Neural progenitor cell (in vitro differentiated cells): ENCODE measurements at places on chromosomes 16 and 17. TPM values are rescaled to one million over a fixed set of nuclear protein-coding genes. Genes with fewer than 3 reads are reported as not detected.

KAT2A gene
- total RNA-seq, result 18.4 and 34.2 TPM in 2 replicates

TMEM97 gene
- 126 and 136 TPM in 2 replicates for total RNA-seq

GRCh38 chr16:25052151-25052511 lies 37.0 kb upstream of the ARHGAP17 start:
- no peak for DNase-seq

DNA sequence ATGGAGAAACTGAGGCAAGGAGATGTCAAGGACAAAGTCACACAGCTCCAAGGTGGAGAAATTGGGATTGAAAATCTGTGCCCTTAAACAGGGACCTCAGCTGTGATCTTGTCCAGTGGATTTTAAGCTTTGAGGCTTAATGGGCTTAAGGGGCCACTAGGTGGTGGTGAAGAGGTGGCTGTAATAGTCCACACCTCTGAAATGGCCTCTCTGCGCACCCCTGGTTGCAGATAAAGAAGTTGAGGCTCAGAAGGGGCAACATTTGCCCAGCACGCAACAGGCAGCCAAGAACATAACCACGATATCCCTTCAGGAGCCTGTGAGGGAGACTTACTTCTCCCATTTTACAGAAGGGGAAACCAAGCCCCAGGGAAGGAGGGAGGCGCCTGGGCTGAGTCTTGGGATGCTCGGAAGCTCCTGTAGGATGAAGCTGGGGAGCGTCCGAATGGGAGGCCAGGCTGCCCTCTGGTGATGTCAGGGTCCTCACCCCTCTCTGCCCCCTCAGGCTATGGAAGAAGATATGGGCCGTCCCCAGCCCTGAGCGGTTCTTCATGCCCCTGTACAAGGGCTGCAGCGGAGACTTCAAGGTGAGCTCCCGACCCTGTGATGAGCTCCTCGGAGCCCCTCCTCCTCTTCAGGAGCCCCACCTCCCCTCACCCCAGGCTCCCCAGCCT lies 43.7 kb downstream of the IL21R start:
- DNase-seq, result no peak

DNA sequence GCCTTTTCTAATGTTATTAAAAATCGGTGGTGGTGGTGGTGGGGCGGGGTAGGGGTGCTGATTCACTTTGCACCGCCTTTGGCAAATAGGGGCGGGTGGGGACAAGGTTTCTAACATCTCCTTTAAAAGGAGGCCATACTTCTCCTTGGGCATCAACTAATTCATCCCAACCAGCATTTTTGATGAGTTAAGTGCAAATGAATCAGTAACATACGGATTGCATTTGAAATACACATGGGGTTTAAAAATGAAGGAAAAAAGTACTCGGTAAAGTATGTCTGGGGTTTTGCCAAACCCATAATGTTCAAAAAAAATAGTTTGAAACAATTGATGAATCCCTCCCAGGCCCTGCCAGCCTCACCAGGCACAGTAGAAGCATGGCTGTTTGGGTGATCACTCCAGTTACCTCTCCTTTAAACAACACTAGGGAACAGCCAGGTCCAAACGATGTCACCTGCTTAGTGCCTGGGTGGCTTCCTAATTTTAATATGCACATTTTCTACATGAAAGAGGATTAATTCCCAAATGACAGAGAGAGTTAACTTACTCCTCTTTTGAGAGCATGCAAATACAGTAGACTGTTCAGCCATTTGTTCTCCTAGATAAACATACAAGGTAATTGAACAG lies 107.2 kb downstream of the ANKFN1 start:
- no peak for DNase-seq
